ENCODE measurements at places on chromosomes 5 and 9.
A peak's percentile ranks its signal among the peaks of the same experiment; 100 is the strongest.

DNA sequence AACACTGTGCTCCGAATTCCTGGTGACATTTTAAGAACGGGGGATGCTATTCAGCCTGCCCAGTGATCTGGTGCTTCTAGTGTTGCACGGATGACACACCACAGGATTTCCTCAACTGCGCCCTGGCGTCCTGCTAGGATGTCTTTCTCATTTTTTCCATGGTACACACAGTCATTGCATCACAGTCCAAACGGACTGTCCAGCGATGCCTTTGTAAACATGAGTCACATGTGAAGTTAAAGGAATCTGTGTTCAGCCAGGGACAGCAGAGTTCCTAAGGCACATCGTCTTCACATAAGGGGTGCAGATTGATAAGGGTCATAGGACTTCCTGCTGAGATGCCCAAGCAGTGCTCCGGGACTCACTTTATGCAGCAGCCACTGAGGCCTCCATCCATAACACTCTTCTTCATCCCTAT is 9.3 kb upstream of the PTPN3 start:
- H3K36me3 ChIP-seq, result no peaks in the 10 kb centered on the region
- DNase-seq, result peak; percentile 60
- no peak overlapping the region for H3K4me3 ChIP-seq
- H3K4me1 ChIP-seq, result peaks cover 17% of the 10 kb centered on the region
- no peak overlapping the region for H3K27ac ChIP-seq

GRCh38 chr9:137243626-137244485 is 2.8 kb downstream of the TUBB4B start:
- no peak overlapping the region for H3K4me3 ChIP-seq
- H3K4me1 ChIP-seq, result peaks cover 16% of the 10 kb centered on the region
- H3K27me3 ChIP-seq, result no peaks in the 10 kb centered on the region
- H3K27ac ChIP-seq, result peak overlapping the region; percentile 95

GRCh38 chr5:103283120-103283519 is 24.6 kb downstream of the MACIR start:
- no peak overlapping the region for H3K4me3 ChIP-seq
- no peaks in the 10 kb centered on the region for H3K36me3 ChIP-seq
- no peak for DNase-seq
- H3K27me3 ChIP-seq, result no peaks in the 10 kb centered on the region
- no peak overlapping the region for H3K27ac ChIP-seq
- H3K4me1 ChIP-seq, result no peaks in the 10 kb centered on the region

GRCh38 chr5:53425687-53426511 is 54.5 kb upstream of the FST start:
- no peaks in the 10 kb centered on the region for H3K36me3 ChIP-seq
- peaks cover 8% of the 10 kb centered on the region for H3K4me1 ChIP-seq
- H3K4me3 ChIP-seq, result no peak overlapping the region
- DNase-seq, result peak; percentile 54
- no peak overlapping the region for H3K27ac ChIP-seq

DNA sequence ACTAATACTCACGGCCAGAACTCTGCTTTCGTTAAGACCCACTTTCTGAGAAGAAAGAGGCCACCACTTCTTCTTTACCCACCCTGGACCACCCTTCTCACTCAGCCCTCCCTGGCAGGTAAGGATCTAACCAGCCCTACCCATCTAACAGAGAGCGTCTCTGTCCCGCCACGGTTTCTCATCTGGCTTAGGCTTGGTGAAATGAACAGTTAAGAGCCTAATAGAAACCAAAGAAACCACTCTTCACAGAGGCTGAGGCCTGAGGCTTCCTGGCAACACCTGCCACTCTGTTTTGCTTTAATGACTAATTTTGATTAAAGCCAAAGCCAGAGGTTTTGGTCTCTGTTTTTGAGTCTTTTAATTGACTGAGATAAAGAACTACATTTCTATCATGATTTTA is 354.1 kb upstream of the SLC30A5 start:
- H3K4me1 ChIP-seq, result no peaks in the 10 kb centered on the region
- no peak for DNase-seq
- no peak overlapping the region for H3K27ac ChIP-seq
- no peaks in the 10 kb centered on the region for H3K27me3 ChIP-seq
- H3K36me3 ChIP-seq, result no peaks in the 10 kb centered on the region

DNA sequence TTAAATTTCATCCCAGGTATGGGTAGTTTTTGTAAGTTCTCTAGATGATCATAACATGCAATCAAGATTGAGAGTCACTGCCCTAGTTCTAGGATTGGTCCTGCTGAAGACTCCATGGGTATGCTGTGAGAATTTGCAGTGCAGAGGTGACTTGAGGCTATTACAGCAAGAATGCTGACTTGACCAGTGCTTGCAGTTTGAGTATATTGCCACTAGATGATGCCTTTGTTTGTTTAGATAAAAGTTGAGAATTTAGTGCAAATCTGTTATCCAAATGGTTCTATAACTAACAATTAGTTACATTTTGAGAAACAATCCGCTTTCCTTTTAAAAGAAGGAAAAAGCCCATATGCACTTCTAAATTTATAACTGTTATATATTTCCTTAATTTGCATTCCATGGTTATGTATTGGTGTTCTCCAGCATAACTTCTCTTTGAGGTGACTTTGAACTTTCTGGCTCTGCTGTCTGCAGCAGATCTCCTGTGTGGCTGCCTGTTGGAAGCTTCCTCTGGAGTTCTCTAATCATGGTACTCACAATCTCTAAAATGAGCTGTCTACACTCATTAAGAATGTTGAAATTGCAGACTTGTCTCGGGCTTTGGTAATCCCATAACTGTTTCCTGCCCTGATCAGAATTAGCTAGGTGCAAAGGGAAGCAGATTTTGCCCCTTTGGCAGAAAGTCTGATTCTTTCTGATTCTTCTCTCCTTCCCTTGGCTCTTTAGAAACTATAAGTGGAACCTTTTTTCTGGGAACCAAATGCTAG is 24.9 kb downstream of the MELK start:
- DNase-seq, result peak; percentile 48
- no peaks in the 10 kb centered on the region for H3K4me1 ChIP-seq
- H3K4me3 ChIP-seq, result no peak overlapping the region
- no peaks in the 10 kb centered on the region for H3K36me3 ChIP-seq

DNA sequence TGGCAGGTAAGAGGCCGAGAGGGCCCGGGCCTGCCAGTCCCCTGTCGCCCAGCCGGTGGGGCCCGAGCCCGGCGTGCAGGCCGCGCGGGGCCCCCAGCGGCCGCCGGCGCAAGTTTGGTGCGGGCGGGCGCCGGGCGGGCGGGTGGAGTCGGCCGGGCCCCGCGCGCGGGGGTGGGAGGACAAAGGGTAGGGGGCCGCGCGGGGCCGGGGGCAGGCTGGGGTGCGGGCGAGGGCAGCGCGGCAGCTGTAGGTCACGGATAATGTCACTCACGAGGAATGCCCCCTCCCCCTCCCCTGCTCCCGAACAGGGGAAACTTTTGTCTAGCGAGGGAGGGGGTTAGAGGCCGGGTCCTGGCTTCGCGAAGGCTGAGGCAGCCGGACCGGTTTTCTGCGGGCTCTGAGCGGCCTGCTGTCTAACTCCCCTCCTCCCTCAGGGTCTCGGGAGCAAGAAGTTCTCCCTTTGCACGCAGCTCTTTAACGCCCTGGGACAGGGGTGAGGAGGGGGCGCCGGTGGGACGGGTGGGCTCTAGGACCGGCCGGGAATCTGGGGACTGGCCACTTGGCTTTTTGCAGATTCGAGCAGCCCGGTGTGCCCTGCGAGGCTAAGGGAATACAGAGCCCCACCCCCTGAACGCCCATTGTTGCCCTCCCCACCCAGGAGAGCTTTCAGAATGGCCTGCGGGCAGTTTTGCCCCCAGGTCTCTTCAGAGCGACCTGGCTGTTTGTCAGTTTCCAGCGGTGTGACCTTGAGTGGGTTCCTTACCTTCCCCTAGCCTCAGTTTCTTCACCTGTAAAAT is 21.3 kb upstream of the NDST1 start:
- peak overlapping the region; percentile 99 for H3K4me3 ChIP-seq
- peaks cover 58% of the 10 kb centered on the region for H3K4me1 ChIP-seq
- H3K27ac ChIP-seq, result peak overlapping the region; percentile 13
- H3K27me3 ChIP-seq, result no peaks in the 10 kb centered on the region
- peaks cover 2% of the 10 kb centered on the region for H3K36me3 ChIP-seq

DNA sequence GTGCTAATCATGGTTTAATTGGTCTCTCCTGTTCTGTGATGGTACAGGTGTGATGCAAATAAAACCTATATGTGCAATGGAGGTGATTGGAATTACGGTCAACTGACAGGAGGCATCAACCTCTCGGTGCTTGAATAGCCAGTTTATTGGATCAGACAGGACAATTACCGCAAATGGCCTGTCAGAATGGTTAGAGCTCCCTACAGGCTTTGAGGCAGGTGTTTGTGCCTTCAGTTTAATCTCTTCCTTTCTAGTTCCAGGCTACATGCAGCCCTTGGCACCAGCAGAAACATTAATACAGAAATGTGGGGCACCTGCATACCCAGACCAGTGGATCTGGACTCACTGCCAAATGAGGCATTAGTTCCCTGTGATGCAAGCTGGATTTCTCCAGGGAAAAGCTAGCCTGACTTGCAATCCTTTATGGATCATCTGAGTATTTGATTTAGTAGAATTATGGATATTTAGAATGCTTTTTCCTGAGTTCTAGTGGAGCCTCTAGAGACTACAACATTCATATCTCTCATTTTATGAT is 128.6 kb downstream of the MAT2B start:
- no peaks in the 10 kb centered on the region for H3K27me3 ChIP-seq
- H3K36me3 ChIP-seq, result no peaks in the 10 kb centered on the region
- no peaks in the 10 kb centered on the region for H3K4me1 ChIP-seq

DNA sequence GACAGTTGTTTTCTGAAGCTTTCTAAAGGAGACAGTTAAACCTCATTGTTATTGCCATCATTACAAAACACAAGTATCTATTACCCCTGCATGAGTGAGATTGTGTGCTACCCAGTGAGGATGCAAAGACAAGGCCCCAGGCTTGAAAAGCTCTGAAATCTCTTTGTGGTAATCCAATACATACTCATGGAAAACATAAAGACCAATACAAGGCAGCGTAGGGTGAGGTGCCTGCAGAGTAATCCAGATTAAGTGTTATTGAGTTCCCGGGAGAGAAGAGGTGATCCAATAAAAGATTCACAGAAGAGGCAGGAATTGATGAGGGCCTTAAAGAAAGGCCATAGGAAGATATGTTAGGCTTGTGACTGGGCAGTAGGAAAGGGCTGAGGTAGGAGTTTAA is 150.1 kb downstream of the MEF2C start:
- H3K4me3 ChIP-seq, result no peak overlapping the region
- DNase-seq, result no peak
- no peak overlapping the region for H3K27ac ChIP-seq

GRCh38 chr5:50807661-50808060 is 141.2 kb downstream of the PARP8 start:
- DNase-seq, result no peak
- no peak overlapping the region for H3K4me3 ChIP-seq
- H3K4me1 ChIP-seq, result no peaks in the 10 kb centered on the region
- H3K27ac ChIP-seq, result no peak overlapping the region

DNA sequence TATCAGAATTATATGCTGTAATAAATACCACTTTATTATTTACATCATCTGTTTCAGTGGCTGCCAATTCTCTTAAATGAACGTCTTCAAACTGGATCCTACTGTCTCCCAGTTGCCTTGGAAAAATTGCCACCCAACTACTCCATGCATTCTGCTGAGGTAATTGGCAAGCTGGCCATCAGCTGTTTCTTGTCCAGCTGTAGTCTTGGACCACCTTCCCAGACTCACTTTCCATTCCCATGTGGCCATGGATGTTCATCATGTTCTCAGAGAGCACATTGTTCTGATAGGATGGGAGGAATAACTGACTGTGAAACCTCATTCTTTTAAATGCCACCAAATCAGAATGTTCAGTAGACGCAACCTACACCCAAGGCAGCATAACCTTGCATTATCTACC is 157.5 kb downstream of the DOCK8 start:
- no peak for DNase-seq
- H3K4me1 ChIP-seq, result peaks cover 22% of the 10 kb centered on the region
- no peak overlapping the region for H3K27ac ChIP-seq
- no peak overlapping the region for H3K4me3 ChIP-seq
- H3K36me3 ChIP-seq, result no peaks in the 10 kb centered on the region

GRCh38 chr5:73312146-73312871 is 136.3 kb downstream of the FOXD1 start:
- H3K4me1 ChIP-seq, result no peaks in the 10 kb centered on the region
- H3K27ac ChIP-seq, result no peak overlapping the region
- DNase-seq, result peak; percentile 44
- H3K36me3 ChIP-seq, result no peaks in the 10 kb centered on the region

- DNase-seq, result no peak
- no peaks in the 10 kb centered on the region for H3K4me1 ChIP-seq
- no peak overlapping the region for H3K4me3 ChIP-seq
- H3K27ac ChIP-seq, result no peak overlapping the region
- H3K27me3 ChIP-seq, result no peaks in the 10 kb centered on the region
- H3K36me3 ChIP-seq, result no peaks in the 10 kb centered on the region
Observed at GRCh38 chr5:98982880-98983279, 54.1 kb upstream of the CHD1 start.

DNA sequence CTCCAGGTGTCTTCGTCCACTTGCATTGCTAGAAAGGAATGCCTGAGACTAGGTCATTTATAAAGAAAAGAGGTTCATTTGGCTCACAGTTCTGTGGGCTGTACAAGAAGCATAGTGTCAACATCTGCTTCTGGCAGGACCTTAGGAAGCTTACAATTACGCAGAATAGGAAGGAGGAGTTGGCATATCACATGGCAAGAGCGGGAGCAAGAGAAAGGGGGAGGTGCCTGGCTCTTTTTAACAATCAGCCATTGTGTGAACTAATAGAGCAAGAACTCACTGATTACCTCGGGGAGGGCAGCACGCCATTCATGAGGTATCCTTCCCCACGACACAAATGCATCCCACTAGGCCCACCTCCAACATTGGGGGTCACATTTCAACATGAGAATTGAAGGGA is 134.4 kb upstream of the EFNA5 start:
- H3K4me1 ChIP-seq, result peaks cover 6% of the 10 kb centered on the region
- no peak overlapping the region for H3K27ac ChIP-seq
- H3K4me3 ChIP-seq, result no peak overlapping the region
- H3K36me3 ChIP-seq, result no peaks in the 10 kb centered on the region
- H3K27me3 ChIP-seq, result no peaks in the 10 kb centered on the region

DNA sequence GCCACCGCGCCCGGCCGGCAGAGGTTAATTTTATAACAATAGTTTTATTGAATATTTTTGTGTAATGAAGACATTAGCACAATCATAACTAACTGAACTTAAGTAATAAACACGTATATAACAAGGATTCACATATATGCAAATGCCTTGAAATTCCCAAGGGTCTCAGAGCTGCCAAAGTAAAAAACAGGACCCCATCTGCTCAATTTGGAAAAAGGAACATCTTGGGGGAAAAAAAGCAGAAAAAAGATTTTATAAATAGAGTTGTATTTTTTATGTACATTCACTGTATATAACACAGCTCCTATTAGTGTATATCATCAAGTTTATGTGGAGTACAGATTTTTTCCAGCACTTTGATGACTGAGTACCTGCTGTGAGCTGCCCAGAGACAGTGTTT is 366.7 kb downstream of the BRINP1 start:
- H3K4me1 ChIP-seq, result no peaks in the 10 kb centered on the region
- H3K36me3 ChIP-seq, result no peaks in the 10 kb centered on the region
- no peak overlapping the region for H3K4me3 ChIP-seq
- no peaks in the 10 kb centered on the region for H3K27me3 ChIP-seq
- DNase-seq, result no peak

GRCh38 chr9:37486616-37487548 is 1.1 kb downstream of the POLR1E start:
- H3K27ac ChIP-seq, result peak overlapping the region; percentile 89
- H3K4me1 ChIP-seq, result peaks cover 19% of the 10 kb centered on the region
- 0 out of 2 replicates have a peak, but pooled peaks cover 1% of the 10 kb centered on the region for H3K36me3 ChIP-seq
- H3K27me3 ChIP-seq, result no peaks in the 10 kb centered on the region
- H3K4me3 ChIP-seq, result peak overlapping the region; percentile 96
- DNase-seq, result no peak
